ENCODE measurements at places on chromosomes 12 and 14. TPM values are rescaled to one million over a fixed set of nuclear protein-coding genes. Genes with fewer than 3 reads are reported as not detected.

The C12orf60 gene
- 0.74 TPM for total RNA-seq

The CATSPERB gene
- total RNA-seq = not detected

The PYGL gene
- total RNA-seq = 78.5 TPM

The ADCY4 gene
- 5.3 TPM for total RNA-seq

The RFLNA gene
- total RNA-seq = 0.28 TPM

The IQSEC3 gene
- total RNA-seq = 1.4 TPM

The P2RX2 gene
- total RNA-seq = not detected

The LYZ gene
- total RNA-seq = 0.09 TPM
